ENCODE measurements at places on chromosomes 2 and 18. TPM values are rescaled to one million over a fixed set of nuclear protein-coding genes. Genes with fewer than 3 reads are reported as not detected.

The MYCN gene
- 2.2 TPM for total RNA-seq

The PPIG gene
- total RNA-seq = 81.6 TPM

The PSTPIP2 gene
- 14.3 TPM for total RNA-seq

The FEV gene
- not detected for total RNA-seq

The FOXD4L1 gene
- total RNA-seq = not detected

DNA sequence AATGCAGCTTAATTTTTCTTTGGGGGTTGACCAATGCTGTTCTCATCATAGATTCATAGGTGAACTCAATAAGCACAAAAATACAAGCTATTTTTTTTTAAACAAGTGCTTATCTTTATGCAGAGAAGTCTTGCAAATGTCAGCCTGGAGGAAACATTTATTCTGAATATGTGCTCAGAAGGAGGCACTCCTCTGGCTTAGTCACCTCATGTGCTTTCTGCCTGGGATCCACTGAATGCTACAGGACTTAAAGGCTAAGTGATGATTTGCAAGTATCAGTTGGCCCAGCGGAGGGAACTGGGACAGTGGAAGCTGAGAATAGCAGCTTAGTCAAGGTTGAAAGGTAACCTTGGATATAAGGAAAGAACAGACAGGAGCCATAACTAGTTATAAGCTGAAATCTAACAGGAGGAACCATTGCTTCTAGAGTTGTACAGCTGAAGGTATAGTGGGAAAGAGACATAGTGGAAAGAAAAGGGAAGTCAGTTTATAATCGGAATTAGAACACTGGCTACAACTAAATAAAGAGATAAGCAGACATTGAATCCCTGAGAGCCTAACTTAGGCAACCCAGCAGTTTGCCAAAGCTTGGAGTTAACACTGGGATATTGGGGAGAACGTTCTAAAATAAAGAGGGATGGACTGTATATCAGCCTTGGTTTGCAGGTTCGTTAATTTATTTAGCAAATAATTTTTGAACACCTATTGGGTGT lies 488.7 kb downstream of the SUCLG1 start:
- DNase-seq = no peak

DNA sequence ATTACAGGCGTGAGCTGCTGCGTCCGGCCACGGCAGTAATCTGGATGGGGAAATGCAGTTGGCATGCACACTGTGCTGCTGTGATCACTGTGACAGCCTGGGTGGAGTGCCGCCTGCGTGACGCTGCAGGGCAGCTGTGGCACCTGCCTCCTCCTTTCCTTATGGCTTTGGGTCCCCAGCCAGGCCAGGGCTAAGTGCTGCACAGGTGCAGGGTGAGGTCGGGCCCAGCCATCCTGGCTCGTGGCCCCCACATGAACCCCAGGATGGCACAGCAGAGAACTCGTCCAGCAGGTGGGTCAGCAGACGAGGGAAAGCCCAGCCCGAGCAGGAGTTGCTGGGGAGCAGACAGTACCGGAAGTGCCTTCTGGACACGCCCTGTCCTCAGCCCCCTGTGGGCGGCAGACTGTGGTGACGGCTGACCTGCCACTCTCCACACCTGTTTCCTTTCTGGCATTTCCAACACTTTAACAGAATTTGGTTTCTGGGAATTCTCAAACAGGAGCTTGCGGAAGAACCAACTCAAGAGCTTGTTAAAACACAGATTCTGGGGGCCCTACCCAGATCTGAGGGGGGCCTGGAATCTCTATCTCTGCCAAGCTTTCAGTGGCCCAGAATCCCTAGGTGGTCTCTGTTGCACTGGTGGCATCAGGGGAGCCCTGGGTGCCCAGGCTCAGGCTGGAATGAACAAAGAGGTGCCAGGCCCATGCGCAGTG lies 16.9 kb downstream of the HS1BP3 start:
- peak; percentile 20 for DNase-seq

- no peak for DNase-seq
Observed at GRCh38 chr18:49279041-49279440, 181.4 kb downstream of the DYM start.

- DNase-seq = no peak
Observed at GRCh38 chr2:157345647-157346389, 20.2 kb upstream of the ERMN start.

DNA sequence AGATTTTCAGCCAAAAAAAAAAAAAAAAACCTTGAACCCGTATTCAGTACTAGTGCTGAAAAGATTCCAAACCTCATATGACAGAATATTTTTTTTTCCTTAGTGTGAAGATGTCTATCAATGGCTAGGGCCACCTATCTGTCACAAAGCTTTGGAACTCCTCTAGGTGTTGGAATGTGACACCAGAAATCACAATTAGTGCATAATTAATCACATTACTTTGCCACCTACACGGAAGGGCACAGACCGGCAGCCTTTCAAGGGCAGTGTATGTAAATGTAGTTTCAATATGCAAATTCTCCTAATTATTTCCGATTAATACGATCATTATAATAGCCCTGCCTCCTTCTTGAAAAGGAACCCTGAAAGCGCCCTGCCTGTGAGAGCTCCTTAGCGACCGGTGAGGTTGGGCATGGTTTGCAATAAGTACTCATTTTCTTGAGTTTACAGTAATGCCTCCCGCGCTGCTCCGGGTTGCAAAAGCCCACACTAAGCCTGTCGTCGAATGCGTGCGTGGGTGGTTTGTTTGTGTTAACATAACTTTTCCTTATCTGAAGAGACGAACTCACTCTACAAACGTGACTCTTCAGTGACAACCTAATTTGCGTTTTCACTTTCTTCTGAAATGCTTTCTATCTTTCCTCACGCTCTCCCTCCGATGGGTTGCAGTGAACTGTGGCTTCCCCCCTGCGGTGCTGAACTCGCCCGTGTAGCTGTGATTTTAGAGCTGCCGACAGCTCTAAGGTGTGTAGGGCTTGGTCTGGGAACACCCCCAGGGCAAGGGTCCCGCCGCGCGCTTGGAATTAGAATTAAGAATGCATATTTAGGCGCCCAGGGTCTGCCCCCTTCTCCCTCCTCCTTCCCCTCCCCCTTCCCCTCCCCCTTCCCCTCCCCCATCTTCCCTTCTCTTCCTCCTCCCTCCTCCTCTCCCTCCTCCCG lies 765 bp upstream of the ID2 start:
- peak; percentile 72 for DNase-seq

DNA sequence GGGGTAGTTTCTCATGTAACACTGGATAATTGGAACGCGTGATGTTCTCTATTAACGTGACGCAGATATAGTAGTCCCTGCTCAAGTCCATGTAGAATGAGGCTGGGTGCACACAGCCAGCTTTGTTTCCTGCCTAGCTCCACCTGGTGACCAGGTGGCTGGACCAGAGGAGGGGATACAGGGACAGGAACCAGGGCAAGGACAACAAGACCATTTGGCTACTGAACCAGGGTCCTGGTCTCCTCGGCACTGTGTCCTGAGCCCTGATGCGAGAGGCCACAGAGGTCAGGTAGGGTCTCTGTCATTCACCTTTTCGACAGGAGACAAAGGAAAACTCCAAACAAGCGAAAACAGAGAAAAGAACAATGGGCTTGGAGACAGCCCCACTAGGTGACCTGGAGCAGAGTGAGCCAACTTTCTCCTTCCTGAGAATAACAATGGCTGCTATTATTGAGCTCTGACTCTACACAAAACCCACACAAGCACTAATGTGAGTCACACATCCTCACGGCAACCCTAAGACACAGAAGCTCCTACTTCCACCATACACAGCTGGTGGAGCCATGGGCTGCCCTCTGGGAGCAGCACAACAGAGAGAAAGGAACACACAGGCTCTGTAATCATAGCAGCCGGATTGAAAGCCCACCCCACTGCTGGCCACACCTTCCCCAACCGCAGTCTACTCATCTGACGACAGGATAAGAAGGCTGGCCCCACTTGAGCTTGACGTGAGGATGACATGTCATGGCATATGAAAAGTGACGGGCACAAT lies 67.3 kb upstream of the TEX51 start:
- no peak for DNase-seq

- no peak for DNase-seq
Observed at GRCh38 chr2:240916571-240917008, 10.5 kb downstream of the CROCC2 start.

- no peak for DNase-seq
Observed at GRCh38 chr18:78637442-78638402, 341.9 kb upstream of the SALL3 start.

- DNase-seq = no peak
Observed at GRCh38 chr2:159515441-159515840, 100.9 kb downstream of the BAZ2B start.

DNA sequence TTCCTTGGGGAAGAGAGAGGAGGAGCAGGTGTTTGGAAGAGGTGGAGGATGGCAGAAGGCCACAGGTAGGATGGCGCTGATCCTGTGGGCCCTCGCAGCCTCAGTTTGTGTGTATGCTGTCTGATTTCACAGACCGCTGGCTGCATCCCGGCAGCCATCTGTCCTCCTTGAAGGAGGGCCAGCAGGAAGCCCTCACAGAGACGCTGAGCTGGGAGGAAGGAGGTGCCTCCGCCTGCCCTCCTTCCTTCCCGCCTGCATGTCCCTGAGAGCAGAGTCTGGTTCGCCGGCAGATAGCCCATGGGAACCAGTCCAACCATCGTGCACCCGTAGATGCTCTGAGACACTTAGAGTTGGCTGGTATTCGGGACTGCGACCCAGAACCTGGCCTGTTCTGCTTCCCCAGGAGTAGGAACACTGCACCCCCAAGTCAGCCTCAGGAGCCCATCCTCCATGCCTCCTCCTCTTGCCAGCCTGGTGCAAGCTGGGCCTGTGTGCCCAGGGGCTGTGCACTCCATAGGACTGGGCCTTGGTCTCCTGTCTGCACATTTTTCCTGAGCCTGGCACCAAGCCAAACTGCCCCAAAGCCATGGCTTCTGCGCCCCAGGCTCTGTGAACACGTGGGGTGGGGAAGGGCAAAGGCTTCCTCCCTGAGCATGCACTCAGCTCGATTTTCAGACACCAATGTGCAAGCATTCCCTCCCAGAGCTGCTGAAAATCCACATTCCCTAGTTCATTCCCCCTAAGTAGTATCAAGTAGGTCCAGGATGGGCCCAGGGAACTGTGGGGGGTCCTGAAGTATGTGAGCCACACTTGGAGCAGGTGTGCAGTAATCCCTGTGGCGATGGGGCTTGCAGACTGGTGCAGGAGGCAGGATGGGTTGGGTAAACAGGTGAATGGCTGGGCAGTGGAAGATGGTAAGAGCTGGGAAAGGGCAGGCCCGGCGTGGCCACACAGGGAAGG lies 115.6 kb downstream of the SEPTIN10 start:
- no peak for DNase-seq

DNA sequence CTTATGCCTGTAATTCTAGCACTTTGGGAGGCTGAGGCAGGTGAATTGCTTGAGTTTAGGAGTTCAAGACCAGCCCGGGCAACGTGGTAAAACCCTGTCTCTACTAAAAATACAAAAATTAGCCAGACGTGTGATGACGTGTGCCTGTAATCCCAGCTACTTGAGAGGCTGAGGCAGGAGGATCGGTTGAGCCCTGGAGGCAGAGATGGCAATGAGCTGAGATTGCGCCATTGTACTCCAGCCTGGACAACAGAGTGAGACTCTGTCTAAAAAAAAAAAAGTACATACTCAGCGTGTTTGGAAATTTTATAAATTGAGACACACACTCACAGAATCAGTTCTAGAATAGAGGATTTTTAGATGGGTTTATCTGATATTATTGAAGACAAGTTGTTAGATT lies 17.1 kb upstream of the GIGYF2 start:
- no peak for DNase-seq

- no peak for DNase-seq
Observed at GRCh38 chr2:71181316-71181715, 45.6 kb downstream of the PAIP2B start.
